ENCODE measurements at places on chromosomes 2 and 18.

DNA sequence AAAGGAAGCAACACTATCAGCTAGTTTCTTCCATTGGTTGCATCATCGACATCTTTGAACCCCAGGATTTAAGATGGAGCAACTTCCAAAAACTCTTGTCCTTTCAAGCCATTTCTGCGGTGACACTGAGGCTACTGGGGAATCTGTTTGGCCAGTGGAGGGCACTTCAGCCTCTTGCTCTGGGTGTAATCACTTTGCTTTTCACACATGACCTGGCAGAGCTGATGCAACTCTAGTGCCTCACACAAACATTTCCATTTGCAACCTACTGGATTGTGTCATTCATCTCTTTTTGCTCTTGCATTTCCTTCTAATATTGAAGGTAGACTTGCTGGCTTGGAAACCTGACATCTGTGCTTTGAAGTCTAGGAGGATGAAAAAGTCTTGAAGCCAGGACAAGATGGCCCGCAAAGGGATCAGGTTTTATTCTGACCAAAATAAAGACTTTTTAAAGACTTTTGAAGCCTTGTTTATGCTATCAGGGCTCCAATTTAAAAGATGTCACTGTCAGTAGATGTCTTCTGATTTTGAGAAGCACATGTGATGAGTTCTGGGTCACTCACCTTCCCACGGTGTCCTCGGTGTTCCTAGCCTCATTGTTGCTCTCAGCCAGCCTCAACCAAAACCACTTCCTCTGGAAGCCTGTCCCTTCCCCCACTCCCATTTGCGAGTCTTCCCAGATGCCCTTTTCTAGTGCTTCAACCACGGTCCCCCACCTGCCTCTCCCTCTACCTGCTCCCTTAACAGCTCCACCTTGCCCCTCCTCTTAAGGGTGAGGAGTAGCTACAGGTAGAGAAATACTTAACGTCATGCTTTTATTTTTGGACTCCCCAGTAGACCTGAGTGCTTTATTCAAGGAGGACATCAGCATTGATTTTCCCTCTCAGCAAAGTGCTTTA, 69.7 kb upstream of the KCNE4 start:
- no peak for DNase-seq

GRCh38 chr2:96093528-96093927, 22.8 kb downstream of the ADRA2B start:
- no peak for DNase-seq

GRCh38 chr2:26078939-26079338, 45.1 kb downstream of the RAB10 start:
- DNase-seq = no peak

DNA sequence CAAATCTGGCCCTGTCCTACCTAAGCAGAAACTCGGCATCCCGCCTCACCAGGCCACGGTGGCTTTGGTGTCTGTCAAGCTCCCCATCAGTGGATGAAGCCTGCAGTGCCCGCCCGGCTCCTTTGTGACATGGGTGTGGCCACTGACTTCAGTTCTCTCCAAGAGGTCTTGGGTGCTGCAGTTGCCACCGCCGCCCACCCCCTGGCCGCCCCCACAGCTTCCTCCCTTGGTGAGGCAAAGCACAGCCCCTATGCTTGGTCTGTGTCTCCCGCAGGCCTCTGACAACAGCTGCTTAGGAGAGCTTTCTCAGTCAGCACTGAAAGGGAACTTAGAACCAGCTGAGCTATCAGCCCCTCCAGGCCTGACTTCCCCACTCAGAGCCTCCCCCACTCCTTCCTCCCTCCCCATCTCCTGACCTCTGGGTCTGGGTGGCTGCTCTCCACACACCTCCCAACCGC, 22.9 kb upstream of the GPR55 start:
- no peak for DNase-seq

DNA sequence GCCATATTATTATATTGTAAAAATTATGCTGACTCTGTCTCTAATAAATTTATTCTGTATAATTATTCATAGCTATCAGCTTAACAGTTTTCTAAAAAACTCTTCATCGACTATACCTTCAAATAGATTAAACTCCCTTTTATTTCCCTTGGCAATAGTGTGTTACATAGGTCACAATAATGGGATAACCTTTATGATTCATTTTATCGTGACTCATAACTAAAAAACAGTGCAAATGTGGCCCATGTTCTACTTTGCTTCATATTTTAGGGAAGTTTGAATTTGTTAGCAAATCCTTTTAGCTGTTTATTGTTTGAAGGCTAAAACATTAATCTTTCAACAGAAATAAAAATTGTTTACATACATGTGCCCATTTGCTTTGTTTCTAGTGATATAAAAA, 783.2 kb upstream of the CDH2 start:
- DNase-seq = no peak
